ENCODE measurements at places on chromosomes 12 and 14.

DNA sequence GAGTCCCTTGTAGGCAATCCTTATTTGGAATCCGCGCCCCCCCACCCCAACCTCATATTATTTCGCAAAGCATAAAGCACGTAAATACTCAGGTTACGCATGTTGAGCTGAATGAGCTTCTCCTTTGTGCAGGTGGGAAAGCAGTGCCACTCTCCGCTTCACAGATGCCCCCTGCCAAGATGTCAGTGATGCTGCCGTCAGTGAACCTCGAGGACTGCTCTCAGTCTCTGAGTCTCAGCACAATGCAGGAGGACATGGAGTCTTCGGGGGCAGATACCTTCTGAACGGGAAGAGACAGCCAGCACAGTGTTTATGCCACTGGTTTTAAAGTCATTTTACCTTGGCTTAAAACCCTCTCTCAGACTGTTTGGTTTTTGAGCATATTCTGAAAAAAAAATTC lies 90.1 kb upstream of the DACT1 start:
- DNase-seq = no peak

- no peak for DNase-seq
Observed at GRCh38 chr14:61923348-61923747, 161.1 kb downstream of the SNAPC1 start.

- DNase-seq = no peak
Observed at GRCh38 chr12:130460611-130461446, 123.1 kb downstream of the PIWIL1 start.

DNA sequence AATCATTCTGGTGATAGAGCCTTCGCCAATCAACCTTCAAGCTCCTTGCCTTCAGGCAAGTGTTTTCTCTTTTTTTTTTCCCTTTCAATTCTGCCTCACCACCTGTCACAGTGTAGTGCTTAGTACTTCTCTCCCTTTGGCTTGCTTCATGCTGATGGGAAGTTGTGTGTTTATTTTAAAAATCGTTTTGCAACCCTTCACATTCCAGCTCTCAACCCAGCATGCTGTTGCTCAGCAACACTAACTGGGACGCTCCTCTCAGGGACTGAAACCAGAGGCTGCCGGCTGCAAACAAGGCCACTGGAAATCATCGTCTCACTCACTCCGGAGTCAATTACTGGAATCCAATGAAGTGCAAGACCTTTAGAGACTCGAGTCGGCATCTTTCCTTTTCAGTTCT lies 342.7 kb downstream of the PRKD1 start:
- DNase-seq = peak; percentile 62

- DNase-seq = no peak
Observed at GRCh38 chr12:3365463-3366411, 125.3 kb upstream of the PRMT8 start.

GRCh38 chr14:70188322-70188658 lies 461 bp downstream of the SLC8A3 start:
- DNase-seq = no peak

DNA sequence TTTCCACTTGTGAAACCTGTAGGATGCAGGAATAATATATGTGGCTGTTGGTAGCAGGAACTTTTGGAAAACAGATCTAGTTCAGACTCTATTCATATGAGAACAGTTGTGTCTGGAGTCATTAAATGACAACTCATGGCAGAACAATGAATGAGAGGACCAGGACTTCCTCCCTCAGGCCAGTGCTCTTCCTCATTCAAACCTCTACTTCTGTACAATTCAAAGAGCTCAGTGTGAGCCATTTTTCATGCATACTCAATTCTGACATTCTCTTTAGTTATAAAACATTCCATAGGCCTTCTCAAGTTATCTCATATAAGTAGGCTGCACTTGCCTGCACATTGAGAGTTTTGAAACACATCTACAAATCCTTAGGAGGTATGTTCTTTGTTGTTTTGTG lies 1526.6 kb upstream of the FLRT2 start:
- no peak for DNase-seq

DNA sequence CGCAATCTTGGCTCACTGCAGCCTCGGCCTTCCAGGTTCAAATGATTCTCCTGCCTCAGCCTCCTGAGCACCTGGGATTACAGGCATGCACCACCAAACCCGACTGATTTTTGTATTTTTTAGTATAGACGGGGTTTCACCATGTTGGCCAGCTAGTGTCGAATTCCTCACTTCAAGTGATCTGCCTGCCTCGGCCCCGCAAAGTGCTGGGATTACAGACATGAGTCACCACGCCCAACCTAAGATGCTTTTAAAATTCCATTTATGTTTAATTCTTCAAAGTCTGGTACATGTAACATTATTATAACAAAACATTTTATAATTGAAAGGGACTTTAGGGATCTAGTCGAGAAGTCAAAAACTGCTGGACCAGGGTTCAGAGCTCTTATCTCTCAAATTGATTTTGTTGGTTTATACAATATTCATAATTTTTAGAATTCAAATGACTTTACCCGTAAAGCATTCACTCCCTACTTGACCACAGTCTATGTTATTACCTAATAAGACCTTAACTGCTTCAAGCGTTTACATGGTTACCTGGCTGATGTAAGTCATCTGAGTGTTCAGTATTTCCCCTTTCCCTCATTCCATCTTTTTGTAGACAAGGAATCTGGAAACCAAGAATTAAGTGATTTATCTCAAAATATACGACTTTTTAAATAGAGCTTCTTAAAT lies 28.2 kb downstream of the RAP1B start:
- no peak for DNase-seq

- DNase-seq = no peak
Observed at GRCh38 chr12:41972196-41972595, 172.5 kb downstream of the GXYLT1 start.

- DNase-seq = no peak
Observed at GRCh38 chr12:26100666-26101349, 24.0 kb downstream of the BHLHE41 start.

DNA sequence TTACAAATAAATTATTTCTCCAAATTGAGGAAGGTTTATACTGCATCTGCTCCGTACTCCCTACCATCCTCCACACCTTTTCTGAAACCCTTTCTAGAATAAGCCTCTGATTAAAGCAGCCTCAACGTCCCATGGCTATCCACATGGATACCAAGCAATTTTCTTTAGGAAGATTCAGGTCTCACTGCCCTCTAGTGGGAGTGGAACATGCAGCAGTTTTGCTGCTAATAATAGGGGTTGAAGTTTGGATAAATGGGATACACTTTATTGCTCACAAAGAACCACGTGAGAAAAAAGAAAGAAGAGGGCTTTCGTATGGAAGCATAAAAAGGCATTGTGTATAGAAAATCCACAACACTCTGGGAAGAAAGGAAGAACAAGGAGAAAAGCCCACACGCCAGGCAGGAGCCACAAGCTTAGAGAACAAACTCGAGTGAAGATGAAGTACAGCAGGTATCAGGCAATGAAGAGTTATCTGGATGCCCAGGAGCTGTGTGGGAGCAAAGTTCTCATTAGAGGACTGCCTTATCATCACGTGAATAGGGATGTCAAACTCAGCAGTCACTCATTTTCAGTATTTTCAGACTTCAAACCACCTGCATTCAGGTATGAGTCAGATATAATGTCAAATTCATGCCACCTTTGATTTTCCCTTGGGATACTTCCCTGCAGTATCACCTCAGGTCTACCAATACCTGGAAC lies 45.8 kb downstream of the CCER1 start:
- no peak for DNase-seq

- no peak for DNase-seq
Observed at GRCh38 chr12:89661706-89662330, 46.8 kb downstream of the ATP2B1 start.

DNA sequence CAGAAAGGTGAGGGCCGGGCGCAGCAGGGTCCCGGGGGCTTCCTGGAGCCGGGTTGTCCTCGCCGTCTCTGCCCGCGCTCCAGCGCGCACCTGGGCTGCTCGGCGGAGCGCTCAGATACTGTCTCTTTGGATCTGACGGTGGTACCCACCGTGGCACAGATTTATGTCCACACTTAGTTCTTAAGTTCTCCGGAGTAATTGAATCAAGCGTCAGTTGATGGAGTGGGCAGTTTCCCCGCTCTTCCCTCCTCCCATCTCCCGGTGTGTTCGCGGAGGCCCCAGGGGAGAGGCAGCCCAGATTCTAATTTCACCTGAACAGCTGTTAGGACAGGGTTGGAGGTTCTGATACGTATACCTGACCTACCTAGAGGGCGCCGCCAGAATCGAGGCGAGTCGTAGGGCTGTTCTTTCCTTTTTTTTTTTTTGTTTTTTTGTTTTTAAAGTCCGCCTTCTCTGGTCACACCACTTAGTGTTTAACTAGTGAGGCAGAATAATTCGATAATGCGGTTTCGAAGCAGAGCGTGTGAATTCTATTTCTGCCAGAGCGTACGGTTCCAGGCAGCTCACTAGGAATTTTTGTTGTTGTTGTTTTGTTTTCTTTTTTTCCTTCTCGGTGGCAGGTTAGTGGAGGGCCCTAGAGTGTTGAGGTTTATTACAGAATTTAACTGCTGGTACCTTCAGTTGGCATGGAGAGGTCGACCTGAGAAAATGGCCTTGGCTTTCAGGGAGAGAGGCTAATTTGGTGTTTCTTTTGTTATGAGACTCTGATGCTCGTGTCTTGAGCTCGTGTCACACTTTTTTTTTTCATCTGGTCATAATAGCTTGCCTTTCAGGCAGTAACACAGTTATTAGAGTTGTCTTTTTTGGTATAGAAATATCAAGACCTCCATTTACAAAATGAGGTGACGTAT lies 22.3 kb upstream of the GNS start:
- no peak for DNase-seq

DNA sequence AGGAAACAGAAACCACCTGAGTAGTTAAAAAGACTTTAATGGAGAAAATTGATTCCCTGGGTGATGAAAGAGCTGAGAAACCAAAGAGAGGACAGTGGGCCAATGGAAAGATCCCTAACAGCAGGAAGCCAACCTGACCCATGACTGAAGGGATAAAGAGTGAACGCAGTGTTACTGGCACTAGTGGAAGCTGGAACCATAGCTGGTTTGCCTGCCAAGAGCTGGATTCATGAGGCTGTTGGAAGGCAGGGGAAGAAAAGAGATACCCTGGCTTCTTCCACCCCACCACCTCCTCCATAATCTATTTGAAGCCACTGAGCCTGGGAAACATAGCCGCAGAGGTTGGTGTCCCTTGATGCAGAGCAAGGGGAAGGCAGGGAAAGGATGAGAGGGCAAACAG lies 125.5 kb upstream of the PRKD1 start:
- no peak for DNase-seq

DNA sequence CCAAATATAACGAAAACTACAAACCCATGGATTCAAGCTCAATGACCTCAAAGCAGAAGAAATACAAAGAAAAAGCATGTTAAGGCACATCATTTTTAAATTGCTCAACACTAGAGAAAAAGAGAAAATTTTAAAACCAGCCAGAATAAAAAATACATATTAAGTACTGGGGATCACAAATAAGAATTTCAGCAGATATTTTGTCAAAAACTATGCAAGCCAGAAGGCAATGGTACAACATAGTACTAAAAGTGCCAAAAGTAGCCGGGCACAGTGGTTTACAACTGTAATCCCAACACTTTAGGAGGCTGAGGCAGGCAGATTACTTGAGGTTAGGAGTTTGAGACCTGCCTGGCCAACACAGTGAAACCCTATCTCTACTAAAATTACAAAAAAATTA lies 10.2 kb downstream of the SGPP1 start:
- DNase-seq = no peak

- DNase-seq = peak; percentile 14
Observed at GRCh38 chr14:89750281-89750755, 204.2 kb downstream of the EFCAB11 start.

- DNase-seq = no peak
Observed at GRCh38 chr12:26380897-26381296, 185.5 kb downstream of the SSPN start.

DNA sequence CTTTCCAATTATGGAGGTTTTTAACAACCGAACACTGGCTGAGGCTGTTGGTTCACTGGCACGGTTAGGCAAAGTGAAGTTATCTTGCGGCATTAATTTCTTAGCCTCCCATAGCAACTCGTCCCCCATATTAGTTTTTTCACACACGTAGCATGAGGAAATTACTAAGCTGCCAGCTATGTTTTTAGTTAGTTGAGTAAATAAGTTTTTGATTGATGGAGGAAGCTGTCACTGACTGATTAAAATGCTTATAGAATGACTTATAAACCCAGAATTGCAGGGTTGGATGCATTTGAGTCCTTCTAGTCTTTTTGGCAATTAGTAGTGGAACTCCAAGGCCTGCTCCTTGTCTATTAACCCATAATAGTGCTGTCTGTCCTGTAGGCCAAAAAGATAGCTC lies 97.1 kb downstream of the ALG10 start:
- DNase-seq = no peak

DNA sequence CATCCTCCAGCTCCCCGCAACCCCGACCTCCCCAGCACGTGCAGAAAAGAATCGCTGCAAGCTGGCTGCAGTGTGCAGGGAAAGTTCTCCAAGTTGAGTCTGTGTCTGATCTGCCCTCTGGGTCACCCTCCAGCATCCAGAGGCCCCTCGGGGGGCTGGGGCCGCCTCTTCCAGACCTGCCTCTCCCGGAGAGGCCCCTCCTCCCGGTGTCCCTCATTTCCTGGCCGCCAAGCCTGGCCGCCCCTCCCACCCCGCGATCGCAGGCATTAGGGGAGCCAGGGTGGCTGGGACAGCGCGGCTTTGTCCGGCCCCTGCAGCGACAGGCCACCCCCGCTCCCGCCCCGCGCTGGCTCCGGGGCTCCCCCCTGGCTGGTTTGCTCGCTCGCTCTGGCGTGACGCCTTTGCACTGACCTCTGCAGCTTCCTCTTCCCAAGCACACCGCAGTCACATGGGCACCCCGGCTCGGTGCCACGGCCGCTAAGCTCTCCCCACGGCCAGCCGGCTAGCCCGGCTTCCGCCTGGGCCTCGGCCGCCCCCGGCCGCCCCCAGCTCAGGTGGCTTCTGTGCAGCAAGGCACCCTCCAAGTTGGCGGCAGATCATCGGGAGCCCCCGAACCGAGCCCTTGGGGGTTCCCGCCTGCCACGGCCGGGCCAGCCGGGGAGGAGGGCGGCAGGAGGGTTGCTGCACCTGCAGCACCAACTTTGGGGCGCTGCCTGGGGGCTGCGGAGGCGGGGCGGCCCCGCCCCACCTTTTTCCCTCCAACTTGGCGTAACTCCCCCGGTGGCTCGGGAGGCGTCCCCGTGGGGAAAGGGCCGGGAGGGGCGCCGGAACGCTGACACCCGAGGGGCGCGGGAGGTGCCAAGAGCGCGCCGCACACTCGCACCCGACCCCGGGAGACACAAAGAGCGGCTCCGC lies 43.7 kb downstream of the KDM2B start:
- DNase-seq = no peak
